ENCODE measurements at places on chromosomes 2 and 18.

DNA sequence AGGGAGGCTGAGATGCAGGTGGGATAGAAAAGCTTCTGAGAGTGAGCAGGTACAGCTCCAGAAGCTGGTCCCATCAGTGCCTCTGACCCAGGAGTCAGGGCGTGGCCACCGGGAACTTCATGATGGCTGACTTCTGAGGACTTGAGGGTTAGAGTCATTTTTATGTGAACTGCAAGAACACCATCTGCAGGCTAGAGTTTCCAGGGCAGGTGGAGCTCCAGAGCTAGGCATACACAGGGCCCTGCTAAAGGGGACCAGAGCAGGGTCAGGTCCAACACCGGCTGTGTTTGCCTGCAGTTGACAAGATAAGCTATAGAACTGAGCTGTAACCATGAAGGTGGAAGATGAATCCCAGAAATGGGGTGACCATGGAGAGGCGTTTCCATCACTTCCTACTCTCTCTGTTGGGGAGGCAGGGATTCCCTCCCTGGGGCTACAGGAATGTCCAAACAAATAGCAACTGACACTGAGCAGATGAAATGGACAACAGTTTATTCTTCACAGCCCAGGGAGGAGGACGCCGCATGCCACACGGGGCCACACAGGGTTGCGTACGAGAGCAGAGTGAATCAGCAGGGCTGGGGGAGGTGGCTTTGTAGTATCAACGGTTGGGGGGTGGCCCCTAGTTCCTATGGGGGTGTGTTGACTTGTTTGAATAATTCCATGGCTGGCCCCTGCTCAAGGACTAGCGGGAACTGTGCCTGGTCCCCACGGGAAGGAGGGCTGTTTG is 77.6 kb upstream of the ZNF516 start:
- no peak for DNase-seq
- no peak overlapping the region for H3K27ac ChIP-seq
- peaks cover 18% of the 10 kb centered on the region for H3K27me3 ChIP-seq
- no peaks in the 10 kb centered on the region for H3K4me1 ChIP-seq
- H3K36me3 ChIP-seq: no peaks in the 10 kb centered on the region
- H3K4me3 ChIP-seq: no peak overlapping the region

DNA sequence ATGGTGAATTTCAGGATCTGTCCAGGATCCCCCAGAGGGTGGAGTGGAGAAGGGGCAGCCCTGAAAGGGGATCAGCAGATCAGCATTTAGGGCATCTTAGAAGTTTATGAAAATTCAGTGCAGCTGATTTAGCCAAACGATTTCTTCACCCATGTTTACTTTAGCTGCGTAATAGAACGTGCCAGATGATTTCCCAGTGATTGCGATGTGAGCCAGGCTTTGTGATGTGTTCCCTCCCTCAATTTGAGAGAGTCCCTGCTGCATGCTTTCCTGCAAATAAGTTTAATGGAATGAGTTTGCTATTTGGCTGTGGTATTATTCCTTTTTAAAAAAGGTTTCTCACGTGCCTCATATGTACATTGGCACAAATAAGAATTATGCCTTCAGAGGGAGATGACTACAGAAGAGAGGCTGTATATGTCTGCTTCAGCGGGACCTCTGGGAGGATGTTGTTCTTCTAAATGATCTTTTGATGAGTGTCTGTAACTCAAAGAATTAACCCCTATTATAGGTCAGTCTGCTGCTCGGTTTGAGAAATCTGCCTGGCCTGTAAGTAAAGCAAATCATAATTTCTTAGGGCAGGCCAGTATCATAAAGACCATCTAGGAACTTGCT is 111.9 kb downstream of the MRO start:
- H3K36me3 ChIP-seq: no peaks in the 10 kb centered on the region
- no peaks in the 10 kb centered on the region for H3K27me3 ChIP-seq
- H3K27ac ChIP-seq: no peak overlapping the region
- no peak overlapping the region for H3K4me3 ChIP-seq
- H3K4me1 ChIP-seq: no peaks in the 10 kb centered on the region

DNA sequence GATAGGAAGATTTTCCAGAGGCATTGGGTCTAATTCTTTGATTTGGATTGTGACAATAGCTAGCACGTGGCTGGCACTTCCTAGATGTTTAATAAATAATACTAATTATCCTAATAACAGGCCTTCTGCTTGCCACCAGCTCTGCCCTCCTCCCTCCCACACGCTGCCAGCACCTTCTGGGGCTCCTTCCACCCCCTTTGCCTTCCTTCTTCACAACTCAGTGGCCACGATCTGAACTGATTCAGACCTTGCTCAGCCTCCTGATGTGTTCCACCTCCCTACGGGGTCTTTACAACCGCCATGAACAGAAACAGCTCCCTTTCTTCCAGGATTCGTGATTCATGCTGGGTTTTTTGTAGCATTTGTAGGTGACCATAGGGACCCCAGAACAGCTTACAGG is 310.3 kb upstream of the HS6ST1 start:
- H3K4me1 ChIP-seq: no peaks in the 10 kb centered on the region
- H3K27ac ChIP-seq: no peak overlapping the region
- H3K36me3 ChIP-seq: no peaks in the 10 kb centered on the region

- no peak overlapping the region for H3K27ac ChIP-seq
- H3K4me3 ChIP-seq: no peak overlapping the region
- peaks cover 2% of the 10 kb centered on the region for H3K27me3 ChIP-seq
- no peak for DNase-seq
- H3K36me3 ChIP-seq: no peaks in the 10 kb centered on the region
- H3K4me1 ChIP-seq: no peaks in the 10 kb centered on the region
Observed at GRCh38 chr2:128791985-128792320, 473.3 kb upstream of the HS6ST1 start.

- H3K27me3 ChIP-seq: no peaks in the 10 kb centered on the region
- DNase-seq: peak; percentile 6
- no peaks in the 10 kb centered on the region for H3K4me1 ChIP-seq
- H3K27ac ChIP-seq: no peak overlapping the region
- H3K4me3 ChIP-seq: no peak overlapping the region
- H3K36me3 ChIP-seq: no peaks in the 10 kb centered on the region
Observed at GRCh38 chr2:59025157-59025757, 784.1 kb upstream of the FANCL start.

- no peak for DNase-seq
- no peak overlapping the region for H3K4me3 ChIP-seq
- H3K27me3 ChIP-seq: no peaks in the 10 kb centered on the region
- peaks cover 6% of the 10 kb centered on the region for H3K4me1 ChIP-seq
Observed at GRCh38 chr18:47883771-47884413, 46.6 kb downstream of the SMAD2 start.

GRCh38 chr2:99600981-99601651 is 111.3 kb upstream of the REV1 start:
- H3K27me3 ChIP-seq: peaks cover 5% of the 10 kb centered on the region
- H3K27ac ChIP-seq: no peak overlapping the region
- H3K36me3 ChIP-seq: no peaks in the 10 kb centered on the region
- no peak for DNase-seq
- no peak overlapping the region for H3K4me3 ChIP-seq

- H3K27ac ChIP-seq: no peak overlapping the region
- peaks cover 43% of the 10 kb centered on the region for H3K4me1 ChIP-seq
- no peak overlapping the region for H3K4me3 ChIP-seq
- no peaks in the 10 kb centered on the region for H3K27me3 ChIP-seq
Observed at GRCh38 chr2:96154506-96155380, 9.5 kb upstream of the DUSP2 start.

DNA sequence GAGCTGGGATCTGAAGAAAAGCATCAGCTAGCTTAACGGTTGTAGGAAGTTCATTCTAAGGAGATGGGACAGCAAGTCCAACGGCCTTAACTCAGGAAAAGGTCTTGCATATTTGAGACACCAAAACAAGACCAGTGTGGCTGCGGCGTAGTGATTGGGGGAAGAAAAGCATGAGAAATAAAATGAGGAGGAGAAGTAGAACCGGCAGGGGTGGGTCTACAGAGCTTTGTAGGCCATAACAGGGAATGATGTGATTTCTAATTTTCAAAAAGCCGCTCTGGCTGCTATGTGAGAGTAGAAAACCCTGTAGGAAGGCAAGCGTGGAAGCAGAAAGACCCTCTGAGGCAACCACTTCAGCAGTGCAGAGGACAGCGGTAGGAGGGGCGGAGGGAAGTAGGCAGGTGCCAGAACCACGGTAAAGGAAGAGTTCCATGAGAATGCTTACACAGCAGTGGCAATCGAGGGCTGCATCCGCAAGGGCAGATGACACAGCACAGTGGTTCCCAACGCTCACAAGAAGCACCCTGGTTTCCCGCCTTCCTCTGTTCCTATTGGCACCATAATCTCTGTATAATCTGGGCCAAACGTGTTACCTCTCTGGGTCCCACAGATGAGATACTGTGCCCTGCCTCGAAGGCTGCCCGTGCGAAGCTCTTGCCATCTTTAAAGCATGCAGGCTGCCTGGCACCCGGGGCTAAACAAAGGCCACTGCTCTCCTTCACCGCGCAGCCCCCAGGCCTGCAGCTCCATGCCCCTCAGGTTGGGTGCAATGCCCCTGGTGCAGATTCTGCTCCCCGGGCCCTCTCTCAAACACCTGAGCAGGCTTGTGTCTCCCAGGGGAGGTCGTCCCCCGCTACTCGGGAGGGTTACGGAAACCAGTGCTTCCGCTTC is 795 bp downstream of the ANKRD39 start:
- H3K36me3 ChIP-seq: peaks cover 39% of the 10 kb centered on the region
- H3K27me3 ChIP-seq: no peaks in the 10 kb centered on the region
- peak overlapping the region; percentile 62 for H3K4me3 ChIP-seq
- peak overlapping the region; percentile 64 for H3K27ac ChIP-seq

GRCh38 chr2:102915128-102915527 is 153.3 kb downstream of the TMEM182 start:
- no peak for DNase-seq
- H3K4me3 ChIP-seq: no peak overlapping the region
- no peaks in the 10 kb centered on the region for H3K36me3 ChIP-seq

DNA sequence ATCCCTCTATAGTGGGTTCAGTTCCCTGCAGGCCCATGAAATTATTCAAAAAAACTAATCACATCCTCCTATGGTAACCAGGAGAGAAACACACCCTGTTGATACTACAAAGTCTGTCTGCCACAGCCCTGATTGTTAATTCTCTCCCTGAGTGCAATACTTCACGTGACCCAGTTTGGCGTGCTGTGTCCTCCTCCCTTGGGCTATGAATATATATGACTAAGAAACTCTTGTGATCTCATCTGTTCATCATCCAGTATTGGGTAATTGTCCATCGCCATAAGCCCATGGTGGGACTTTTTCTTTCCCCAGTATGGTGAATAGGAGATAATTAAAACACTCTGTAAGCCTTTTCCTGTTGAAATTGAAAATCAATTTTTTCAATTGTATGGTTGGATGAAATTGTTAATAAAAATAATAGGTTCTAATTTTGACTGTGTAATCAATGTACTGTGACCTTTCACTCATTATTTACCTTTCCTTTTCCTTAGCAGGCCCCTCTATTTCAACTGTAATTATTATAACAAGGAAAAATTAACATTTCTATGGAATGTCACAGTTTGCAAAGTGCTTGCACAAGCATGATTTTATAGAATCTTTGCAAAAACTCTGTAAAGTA is 1822.6 kb downstream of the SUCLG1 start:
- no peaks in the 10 kb centered on the region for H3K4me1 ChIP-seq
- H3K36me3 ChIP-seq: no peaks in the 10 kb centered on the region
- no peak overlapping the region for H3K27ac ChIP-seq
- H3K4me3 ChIP-seq: no peak overlapping the region
- no peaks in the 10 kb centered on the region for H3K27me3 ChIP-seq

DNA sequence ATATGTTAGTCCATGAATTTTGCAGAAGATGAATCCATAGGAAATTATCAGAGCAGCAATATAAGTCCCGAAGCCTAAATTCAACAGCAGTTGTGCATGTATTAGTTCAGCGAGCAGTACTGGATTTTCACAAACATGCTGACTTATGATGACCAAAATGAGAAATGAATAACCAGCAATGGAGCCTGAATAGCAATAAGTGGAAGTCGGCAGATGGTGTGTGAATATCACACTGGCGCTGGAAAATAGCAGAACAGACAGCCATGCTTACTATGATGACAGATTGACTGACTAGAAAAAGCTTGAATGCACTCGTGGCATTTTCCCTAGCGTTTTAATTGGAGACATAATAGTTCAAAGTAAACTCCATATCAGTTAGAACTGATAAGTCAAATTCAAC is 1114.5 kb downstream of the DSC3 start:
- no peaks in the 10 kb centered on the region for H3K27me3 ChIP-seq
- H3K27ac ChIP-seq: no peak overlapping the region
- H3K36me3 ChIP-seq: no peaks in the 10 kb centered on the region
- H3K4me1 ChIP-seq: no peaks in the 10 kb centered on the region
- no peak overlapping the region for H3K4me3 ChIP-seq

- no peaks in the 10 kb centered on the region for H3K27me3 ChIP-seq
- H3K36me3 ChIP-seq: no peaks in the 10 kb centered on the region
- no peak for DNase-seq
- H3K4me1 ChIP-seq: no peaks in the 10 kb centered on the region
- no peak overlapping the region for H3K27ac ChIP-seq
Observed at GRCh38 chr18:41042866-41043265, 912.2 kb upstream of the PIK3C3 start.

GRCh38 chr18:22459491-22459890 is 41.8 kb upstream of the CTAGE1 start:
- H3K4me1 ChIP-seq: no peaks in the 10 kb centered on the region
- H3K27ac ChIP-seq: no peak overlapping the region
- H3K27me3 ChIP-seq: no peaks in the 10 kb centered on the region
- H3K4me3 ChIP-seq: no peak overlapping the region

DNA sequence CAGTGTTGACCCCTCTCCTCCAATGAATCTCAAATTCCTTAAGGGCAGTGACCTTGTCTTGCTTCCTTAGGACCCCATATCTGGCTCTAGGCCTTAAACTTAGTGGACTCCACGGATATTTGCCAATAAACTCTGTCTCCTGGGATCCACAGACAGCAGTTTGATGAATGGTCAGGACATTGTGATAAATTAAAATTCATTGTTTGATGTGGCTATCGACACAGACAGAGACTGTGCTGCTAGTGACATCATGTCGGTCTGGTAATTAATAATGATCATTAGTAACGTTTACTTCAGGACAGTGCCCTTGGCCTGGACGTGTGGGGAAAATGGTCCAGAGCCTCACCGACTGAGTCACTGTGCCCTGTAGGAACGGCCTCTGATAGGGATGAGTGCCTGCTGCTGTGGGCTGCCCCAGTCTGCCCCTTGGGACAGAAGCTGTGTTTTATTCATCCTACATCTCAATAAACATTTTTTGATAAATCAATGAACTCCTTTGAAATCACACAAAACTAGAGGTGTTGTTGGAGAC is 5.2 kb upstream of the SLC35F6 start:
- H3K36me3 ChIP-seq: no peaks in the 10 kb centered on the region
- no peak for DNase-seq
- no peaks in the 10 kb centered on the region for H3K27me3 ChIP-seq
- peaks cover 7% of the 10 kb centered on the region for H3K4me1 ChIP-seq
- H3K27ac ChIP-seq: no peak overlapping the region

DNA sequence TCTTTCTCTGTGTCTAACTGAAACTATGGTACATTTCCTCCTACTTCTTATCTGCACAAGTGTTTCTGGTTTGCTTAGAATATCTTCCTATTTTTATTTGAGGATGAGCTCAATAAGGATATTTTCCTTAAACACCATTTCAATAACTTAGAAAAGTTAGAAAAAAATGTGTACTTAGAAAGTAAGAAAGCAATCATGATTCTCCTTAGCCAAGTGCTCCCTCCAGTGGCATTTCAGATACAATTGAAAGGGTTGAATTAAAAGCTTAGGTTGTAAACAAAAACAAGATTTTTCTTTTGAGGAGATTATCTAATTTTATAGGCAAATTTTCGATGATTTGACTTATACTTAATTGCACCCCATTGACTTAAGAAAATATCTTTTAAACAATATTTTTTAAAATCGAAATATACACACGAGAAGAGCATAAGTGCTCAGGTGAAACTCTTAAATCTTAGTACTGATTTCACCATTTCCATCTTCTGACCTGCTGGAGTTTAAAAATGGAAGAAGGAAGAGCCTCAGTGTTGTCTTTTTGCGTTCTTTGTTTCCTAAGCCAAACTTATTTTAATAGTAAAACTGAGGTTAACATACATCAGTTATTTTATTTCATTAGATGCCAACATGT is 26.9 kb downstream of the C18orf63 start:
- peaks cover 4% of the 10 kb centered on the region for H3K27me3 ChIP-seq
- no peaks in the 10 kb centered on the region for H3K36me3 ChIP-seq
- H3K27ac ChIP-seq: no peak overlapping the region
- no peaks in the 10 kb centered on the region for H3K4me1 ChIP-seq

Measured in T-cell (primary cell).